Stimulated activated CD4-positive, alpha-beta T cell treated with anti-CD3 and anti-CD28 coated beads, TNF-alpha, amount 100 ng/mL, for 48 hours (primary cell): ENCODE measurements at places on chromosomes 1 and 21.

DNA sequence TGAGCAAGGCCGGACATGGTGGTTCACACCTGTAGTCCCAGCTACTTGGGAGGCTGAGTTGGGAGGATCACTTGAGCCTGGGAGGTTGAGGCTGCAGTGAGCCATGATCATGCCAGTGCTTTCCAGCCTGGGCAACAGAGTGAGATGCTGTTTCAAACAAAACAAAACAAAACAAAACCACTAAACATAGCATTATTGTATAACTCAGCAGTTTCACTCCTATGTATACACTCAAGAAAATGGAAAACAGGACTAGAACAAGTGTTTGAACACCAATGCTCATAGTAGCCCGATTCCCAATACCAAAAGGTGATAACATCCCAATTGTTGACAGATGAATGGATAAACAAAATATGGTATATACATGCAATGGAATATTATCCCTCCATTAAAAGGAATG is 1.3 kb upstream of the SPATA21 start:
- DNase-seq = no peak

- DNase-seq = no peak
These were observed 25.8 kb upstream of the RCC2 start for GRCh38 chr1:17465228-17465627.

- DNase-seq = no peak
These were observed 42.6 kb upstream of the COL6A1 start for GRCh38 chr21:45938811-45939520.

DNA sequence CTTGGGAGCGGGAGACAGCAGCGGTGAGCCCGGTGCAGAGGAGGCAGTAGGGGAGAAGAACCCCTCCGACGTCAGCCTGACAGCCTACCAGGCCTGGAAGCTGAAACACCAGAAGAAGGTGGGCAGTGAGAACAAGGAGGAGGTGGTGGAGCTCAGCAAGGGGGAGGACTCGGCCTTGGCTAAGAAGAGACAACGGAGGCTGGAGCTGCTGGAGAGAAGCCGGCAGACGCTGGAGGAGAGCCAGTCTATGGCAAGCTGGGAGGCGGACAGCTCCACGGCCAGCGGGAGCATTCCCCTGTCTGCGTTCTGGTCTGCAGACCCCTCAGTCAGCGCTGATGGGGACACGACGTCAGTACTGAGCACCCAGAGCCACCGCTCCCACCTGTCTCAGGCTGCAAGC is 32.9 kb downstream of the STYXL2 start:
- no peak for DNase-seq

GRCh38 chr1:19463504-19463803 is 21.9 kb downstream of the CAPZB start:
- DNase-seq = no peak
